Effector memory CD4-positive, alpha-beta T cell (primary cell): ENCODE measurements at places on chromosomes 5 and 9.

DNA sequence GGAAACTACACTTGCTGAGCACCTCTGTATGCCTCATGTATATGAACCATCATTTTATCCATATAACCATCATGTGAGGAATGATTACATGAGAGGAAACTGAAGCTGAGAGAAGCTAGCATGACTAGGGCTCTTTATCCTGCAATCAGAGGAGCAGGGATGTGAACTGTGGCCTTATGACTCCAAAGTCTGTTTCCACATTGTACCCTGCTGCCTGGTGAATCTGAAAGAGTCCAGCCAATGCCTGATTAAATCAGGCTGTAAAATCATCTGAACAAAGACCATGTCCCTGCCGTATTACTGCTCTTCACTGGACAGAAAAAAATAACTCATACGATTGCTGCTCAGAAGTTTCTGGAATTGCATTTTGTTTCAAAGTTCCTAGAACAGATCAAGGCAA, 67.0 kb downstream of the LPAR1 start:
- DNase-seq, result no peak

DNA sequence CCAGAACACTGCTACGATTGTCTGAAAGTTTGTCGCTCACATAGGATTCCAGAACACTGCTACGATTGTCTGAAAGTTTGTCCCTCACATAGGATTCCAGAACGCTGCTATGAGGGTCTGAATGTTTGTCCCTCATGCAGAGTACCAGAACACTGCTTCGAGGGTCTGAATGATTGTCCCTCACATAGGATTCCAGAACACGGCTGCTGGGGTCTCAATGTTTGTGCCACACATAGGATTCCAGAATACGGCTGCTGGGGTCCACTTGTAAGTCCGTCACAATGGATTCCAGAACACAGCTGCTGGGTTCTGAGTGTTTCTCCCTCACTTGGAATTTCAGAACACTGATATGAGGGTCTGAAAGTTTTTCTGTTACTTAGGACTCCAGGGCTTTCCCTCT, 203.3 kb downstream of the FOXD4L6 start:
- DNase-seq, result no peak

DNA sequence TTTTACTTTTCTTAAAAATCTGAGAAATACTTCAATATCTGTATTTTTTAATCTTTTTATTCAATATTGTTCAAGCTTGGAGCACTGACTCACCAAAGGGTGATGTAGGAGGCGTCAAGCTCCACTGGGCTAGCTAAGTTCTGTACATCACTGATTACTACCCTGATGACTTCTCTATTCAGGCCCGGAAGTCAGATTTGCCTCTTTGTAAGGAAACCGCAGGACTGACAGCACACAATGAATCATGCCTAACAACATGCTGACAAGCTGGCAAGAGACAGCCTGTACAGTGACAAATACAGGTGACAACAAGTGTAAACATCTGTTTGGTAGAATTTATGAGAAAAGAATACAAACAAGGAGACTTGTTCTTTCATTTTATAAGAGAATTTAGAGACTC, 627.9 kb upstream of the RORB start:
- peak; percentile 6 for DNase-seq

DNA sequence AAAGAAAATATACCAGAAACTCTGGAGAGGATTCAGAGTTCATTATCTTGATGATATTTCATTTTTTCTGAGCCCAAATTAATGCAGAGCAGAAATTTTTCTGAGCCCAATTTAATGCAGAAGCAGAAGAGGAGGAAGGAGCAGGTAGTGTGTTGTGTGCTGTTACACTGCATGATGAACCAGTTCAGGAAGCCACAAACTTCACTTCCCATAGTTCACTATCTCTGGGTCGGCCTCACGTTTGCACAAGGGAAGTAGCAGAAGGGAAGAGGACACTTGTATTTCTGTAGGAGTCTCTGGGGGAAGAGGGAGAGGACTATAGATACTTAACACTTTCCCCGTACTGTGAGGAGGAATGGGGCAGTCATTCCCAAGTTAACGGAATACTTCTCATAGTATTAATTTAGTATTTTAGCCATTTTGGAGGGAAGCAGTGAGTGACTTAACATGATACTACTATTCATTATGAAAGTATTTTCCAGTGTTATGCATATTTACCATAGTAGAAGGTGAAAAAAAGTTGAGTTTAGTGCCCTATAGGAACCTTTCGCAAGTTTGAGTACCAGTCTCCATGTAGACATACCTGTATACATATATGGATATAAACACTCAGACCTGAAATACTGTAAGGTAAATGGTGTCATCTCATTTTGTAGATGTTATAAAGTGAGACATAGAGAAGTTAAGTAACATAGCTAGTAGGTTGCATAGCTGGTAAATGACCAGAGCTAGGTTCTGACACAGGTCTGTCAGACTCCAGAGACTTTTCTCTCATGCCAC, 30.0 kb downstream of the XPA start:
- no peak for DNase-seq

- no peak for DNase-seq
Measured at GRCh38 chr9:72814083-72814597, 138.7 kb downstream of the ALDH1A1 start.
